ENCODE measurements at places on chromosomes 7 and 10.
A peak's percentile ranks its signal among the peaks of the same experiment; 100 is the strongest.

GRCh38 chr7:154777023-154777422 lies 225.9 kb downstream of the PAXIP1 start:
- peak; percentile 1 for DNase-seq

GRCh38 chr10:101162677-101163076 lies 31.6 kb downstream of the TLX1 start:
- no peak for DNase-seq

- no peak for DNase-seq
Observed at GRCh38 chr7:70621954-70622600, 509.9 kb upstream of the GALNT17 start.

DNA sequence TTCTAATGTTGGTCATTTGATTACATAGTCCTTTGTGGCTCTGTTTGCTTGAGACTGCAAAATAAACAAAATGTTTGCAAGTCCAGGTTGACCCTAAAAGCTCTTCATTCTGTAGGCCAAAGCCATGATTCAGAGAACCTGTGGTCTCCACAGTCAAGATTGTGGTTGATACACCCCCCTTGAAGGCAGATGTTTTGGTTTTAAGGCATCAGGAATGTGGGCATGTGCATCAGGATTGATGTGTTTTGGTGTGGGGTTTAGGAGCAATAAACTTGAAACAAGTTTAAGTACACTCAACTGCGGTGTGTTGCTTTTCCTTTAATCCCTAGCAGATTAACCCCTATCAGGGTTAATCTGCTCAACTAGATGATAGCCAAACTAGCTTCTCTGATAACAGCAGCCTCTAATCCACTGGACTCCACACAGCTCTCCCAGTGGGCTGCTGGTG lies 379.1 kb upstream of the GALNT17 start:
- peak; percentile 23 for DNase-seq

GRCh38 chr7:34070511-34071323 lies 165.4 kb downstream of the BMPER start:
- DNase-seq: no peak

GRCh38 chr7:43142703-43143102 lies 30.3 kb downstream of the HECW1 start:
- no peak for DNase-seq

DNA sequence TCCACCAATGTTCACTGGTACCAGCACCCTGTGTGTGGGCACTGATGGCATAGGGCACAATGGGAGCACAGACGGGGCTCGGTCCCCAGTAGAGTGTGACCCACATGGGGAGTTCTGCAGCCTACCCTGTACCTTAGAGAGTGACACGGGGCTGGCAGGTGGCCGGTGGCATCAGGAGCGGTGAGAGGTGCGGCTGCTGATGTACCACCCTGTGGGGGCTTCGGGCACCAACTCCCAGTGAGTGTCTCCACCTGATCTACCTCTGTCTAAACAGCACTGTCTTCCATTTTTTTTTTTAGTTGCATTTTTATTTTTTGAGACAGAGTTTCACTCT lies 4.1 kb downstream of the JAKMIP3 start:
- DNase-seq: no peak

DNA sequence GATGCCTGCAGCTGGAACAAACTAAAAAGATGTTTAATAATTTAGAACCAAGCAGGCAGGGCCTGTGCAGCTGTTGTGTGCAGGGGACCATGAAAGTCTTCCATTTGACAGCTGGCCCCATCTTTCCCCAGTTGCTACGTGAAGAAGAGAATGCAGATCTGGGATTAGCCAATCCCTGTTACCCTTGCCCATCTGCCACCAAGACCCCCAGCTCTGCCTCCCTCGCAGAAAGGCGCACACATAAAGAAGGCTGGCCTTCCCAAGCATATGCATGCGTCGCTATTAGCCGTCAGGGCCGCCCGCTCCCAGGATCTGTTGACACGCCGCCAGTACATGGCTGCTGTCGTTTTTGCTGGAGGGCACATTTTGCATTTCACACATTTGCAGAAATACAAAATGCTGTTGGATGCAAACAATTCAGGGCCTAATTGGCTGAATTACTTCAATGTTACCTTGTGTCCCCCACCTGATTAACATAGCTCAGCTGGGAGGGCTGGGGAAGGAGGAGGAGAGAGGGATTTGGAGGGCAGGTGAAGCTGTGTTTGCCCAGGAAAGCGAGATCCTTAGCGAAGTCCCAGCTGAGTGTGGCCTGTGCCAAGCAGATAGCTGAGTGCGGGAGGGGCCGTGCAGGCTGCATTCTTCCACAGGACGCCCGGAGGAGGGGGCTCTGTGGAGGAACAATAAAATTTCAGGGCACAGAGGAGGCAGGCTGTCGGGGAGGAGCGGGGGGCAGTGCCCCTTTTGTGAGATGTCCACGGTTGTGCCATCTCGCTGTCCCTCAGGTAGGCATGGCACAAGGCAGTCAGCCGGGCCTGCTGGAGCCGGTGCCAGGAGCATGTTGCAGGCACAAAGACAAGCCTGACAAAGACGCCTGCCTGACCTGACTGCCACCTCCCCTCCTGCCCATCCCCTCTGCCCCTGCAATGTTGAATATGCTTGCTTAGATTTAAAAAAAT lies 443.0 kb upstream of the MKI67 start:
- DNase-seq: no peak

DNA sequence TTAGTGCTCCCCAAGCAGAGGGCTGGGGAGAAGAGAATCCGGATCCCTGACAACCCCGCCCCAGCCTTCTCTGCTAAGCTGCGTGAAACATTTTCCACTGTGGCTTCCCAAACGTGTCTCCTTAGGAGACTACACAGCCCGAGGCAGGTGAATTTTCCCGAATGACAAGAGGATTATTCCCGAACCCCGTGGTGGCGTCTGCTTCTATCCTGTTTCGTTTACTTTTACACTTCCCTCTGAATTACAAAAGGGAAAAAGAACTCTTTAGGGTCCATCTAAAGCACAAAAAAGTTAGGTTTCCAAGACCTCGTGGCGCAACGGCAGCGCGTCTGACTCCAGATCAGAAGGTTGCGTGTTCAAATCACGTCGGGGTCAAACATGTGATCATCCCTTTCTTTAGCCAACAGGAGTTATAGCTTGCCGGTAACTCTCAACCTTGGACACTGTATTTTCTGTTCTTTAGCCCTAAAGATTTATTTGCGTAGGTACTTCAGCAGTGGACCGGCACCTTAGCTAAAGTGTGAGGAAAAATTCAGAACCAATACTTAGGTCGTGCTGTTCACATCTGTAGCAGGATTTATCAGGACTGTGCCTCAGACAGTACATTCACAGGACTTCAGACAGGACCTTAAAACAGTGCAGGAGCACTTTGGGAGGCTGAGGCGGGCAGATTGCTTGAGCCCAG lies 3.2 kb upstream of the ZNF789 start:
- peak; percentile 42 for DNase-seq

DNA sequence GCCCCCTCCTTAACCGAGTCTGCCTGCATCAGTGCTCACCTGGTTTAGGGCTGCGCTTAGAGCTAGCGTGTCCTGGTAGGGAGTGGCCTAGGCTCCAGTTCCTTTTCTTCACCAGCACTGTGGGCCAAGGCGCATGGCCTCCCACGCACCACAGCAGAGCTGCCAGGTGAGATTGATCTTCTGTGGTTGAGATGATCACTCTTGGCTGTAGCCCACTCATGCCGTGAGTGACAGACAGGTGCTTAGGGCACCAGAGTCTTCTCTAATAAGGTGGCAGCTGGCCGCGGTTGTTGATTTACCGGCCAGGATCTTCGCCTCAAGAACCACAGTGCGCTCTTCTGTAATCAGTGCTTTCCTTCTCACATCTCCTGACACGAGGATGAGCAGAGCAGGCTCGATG lies 157.2 kb upstream of the INSYN2A start:
- no peak for DNase-seq

GRCh38 chr7:19957664-19958063 lies 184.2 kb upstream of the TMEM196 start:
- DNase-seq: peak; percentile 40

DNA sequence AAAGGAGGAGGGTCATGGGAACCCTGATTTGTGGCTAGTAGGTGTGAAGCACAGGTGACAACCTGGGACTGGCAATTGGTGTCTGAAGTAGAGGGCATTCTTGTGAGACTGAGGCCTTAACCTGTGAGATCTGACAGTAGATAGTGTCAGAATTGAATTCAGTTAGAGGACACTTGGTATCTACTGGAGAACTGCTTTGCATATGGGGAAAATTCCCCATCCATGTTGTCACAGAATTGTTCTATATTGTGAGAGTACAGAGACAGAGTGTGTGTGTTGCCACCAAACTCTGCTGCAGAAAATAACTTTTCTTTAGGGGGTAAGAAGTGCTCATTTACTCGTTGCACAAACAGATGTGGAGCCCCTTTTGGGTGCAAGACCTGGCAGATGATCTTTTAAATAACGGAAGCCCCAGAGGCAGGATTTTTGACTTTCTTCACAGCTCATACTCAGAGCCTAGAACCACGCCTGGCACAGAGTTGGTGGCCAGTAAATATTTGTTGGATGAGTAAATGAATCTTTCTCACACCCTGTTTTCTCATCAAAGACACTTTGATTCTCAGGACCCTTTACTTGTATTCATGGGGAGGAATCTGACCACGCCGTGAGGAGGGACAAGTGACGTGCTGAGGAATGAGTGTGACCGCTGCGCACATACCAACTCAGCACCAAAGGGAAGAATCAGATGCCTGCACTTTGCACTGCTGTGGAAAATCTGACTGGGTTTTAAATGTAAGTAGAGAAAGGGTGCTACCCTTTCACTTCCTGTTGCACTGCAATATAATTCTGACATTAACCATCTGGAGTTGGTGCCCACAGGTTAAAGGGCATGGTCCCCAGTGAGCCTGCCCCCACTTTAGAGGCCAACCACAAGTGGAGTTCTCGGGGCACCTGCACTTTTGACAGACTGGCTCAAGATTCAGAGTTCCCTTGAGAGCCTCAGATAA lies 39.2 kb upstream of the SDHAF3 start:
- DNase-seq: no peak

GRCh38 chr7:70529914-70530585 lies 601.9 kb upstream of the GALNT17 start:
- DNase-seq: no peak

GRCh38 chr10:102243309-102243708 lies 2.0 kb upstream of the PITX3 start:
- DNase-seq: peak; percentile 81

- DNase-seq: no peak
Observed at GRCh38 chr10:93287775-93288174, 194.4 kb downstream of the MYOF start.

- no peak for DNase-seq
Observed at GRCh38 chr10:15472008-15472407, 100.9 kb upstream of the FAM171A1 start.

DNA sequence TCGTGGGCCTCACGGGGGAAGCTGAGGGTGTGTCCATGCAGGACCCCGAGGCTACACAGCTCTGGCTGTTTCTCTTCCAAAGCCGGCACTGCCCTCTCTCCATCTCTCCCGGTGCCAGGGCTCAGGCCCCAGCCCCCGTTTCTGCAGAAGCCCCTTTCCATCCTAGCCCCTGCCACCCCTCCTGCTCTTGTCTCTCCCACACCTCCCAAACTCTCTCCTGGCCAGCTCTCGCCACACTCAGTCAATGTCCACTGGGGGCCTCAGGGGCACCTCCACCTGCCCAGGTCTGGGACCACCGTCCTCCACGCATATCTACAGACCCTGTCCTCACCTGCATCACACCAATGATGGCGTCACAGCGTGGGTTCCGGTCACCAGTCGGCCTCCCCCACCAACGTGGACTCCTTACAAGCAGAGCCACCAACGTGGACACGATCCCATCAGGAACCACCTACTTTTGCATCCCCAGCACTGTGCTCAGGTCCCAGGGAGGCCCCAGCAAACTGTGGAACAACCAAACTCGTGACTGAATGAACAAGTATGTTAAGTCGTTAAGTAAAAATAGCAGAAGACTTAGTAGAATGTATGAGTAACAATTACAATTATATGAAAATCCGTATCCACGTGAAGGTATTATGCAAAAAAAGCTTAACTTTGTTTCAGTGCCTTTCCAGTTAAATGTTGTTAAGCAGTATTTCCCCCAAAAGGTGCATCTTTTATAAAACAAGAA lies 38.4 kb downstream of the DIP2C start:
- DNase-seq: peak; percentile 8

GRCh38 chr7:70763961-70764691 lies 367.8 kb upstream of the GALNT17 start:
- DNase-seq: no peak

DNA sequence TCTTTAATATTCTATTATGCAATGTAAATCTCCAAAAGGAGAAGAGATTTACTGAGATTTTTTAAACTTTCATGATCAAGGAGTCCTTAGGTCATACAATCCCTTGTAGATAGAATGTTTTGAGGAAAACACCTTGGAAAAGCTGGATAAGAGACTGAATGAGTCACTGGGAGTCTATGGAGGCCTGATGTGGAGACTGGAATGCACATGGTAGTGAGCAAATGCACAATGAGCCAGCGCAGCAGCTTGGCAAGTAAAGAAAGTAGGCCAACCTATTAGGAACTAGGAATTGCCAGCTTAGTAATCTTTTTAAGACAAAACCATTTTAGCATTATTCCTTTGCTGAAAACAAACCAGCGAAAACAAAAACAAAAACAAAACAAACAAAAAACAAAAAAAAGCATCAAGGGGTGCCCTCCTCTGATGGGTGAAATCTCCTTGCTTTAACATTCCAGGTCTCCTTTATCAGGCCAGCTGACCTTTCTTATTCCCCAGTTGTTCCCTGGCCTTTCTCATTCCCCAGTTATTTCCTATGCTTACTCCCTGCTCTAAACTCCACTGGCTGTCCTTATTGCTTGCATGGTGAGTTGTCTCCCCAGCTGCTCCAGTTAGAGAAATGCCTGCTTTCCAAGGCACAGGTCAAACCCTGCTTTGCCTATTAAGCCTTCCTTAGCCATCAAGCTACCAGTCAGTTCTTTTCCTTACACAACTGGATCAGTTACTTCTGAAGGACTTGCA lies 135.8 kb downstream of the PLCE1 start:
- peak; percentile 88 for DNase-seq

GRCh38 chr10:106401161-106401560 lies 763.3 kb downstream of the SORCS1 start:
- DNase-seq: peak; percentile 34

DNA sequence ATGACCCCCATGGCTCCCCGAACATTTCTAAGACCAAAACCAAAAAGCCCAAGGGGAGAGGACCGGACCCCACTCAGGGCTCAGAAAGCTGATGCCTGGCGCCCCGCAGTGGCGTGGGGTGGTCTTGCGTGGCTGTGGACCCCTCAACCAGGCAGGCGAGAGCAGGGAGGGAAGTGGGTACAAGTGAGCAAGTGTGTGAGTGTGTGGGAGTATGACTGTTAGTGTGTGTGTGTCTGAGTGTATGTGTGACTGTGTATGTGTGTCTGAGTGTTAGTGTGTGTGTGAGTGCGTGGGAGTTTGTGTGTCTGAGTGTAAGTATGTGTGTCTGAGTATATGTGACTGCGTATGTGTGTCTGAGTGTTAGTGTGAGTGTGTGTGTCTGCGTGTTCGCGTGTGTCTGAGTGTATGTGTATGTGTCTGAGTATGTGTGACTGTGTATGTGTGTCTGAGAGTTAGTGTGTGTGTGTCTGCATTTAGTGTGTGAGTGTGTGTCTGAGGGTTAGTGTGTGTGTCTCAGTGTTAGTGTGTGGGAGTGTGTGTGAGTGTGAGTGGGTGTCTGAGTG lies 34.0 kb upstream of the INSIG1 start:
- no peak for DNase-seq

GRCh38 chr7:152866125-152866524 lies 106.6 kb downstream of the ACTR3B start:
- DNase-seq: no peak

Data from foreskin fibroblast (primary cell).